Germinal center (tissue), 1 donor: ENCODE measurements at places on chromosomes 7 and 10.

GRCh38 chr7:85770332-85770731 is 583.5 kb upstream of the SEMA3D start:
- no peak for DNase-seq

- no peak for DNase-seq
Observed at GRCh38 chr7:117692338-117692737, 180.9 kb downstream of the CTTNBP2 start.

DNA sequence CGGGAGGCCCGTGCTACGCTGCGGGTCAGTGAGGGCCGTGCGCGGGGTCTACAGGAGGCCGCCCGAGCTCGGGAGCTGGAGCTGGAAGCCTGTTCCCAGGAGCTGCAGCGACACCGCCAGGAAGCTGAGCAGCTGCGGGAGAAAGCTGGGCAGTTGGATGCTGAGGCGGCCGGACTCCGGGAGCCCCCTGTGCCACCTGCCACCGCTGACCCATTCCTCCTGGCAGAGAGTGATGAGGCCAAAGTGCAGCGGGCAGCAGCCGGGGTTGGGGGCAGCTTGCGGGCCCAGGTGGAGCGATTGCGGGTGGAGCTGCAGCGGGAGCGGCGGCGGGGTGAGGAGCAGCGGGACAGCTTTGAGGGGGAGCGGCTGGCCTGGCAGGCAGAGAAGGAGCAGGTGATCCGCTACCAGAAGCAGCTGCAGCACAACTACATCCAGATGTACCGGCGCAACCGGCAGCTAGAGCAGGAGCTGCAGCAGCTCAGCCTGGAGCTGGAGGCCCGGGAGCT is 7.0 kb downstream of the LZTS2 start:
- no peak for DNase-seq

DNA sequence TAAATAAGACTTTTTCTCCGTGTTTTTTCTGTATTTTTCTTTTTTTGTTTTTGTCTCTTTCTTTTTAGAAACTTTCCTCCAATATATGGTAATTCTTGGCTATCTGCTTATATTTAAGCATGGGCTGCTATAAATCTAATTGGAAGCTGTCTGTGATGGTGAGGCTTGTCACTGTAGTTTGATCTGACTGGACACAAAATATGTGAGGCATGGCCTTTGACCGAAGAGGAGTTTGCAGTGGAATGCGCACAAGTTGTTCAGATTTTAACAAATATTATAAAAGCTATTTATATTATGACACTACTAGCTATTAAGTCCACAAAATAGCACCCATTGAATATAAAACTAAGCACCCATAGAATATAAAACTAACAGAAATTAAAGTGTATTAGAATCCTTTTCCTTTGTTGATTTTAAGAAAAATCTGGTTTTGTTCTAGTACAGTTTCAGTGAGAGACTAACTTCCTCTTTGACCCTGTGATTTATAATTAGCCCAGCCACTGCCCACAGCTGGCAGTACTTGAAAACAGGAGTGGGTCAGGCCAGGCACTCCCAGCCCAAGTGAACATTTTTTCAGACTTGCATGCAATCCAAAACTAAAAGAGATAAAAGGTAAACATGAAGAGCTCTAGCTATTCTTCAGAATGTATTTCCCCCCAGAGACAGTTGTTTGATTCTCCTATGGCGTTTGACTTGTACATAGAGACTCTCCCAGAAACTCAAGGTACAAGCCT is 69.9 kb upstream of the FGL2 start:
- DNase-seq = peak; percentile 50

DNA sequence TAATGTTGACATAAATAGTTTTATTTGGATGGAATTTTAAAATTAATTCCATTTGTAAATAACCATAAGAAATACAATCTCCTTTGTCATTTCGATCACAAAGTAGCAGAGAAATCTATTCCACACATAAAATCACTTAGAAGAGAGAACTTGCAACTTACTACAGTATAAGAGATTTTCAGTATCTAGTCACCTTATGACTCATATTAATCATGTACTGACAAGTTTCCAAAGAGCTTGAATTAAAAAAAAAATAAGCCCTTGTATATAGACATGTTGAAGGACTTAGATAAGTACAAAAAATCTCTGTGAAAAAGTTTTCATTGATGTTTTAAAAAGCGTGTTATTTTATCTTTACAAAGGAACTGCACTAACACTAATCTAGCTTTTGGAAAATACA is 207.1 kb upstream of the ETV1 start:
- DNase-seq = no peak

DNA sequence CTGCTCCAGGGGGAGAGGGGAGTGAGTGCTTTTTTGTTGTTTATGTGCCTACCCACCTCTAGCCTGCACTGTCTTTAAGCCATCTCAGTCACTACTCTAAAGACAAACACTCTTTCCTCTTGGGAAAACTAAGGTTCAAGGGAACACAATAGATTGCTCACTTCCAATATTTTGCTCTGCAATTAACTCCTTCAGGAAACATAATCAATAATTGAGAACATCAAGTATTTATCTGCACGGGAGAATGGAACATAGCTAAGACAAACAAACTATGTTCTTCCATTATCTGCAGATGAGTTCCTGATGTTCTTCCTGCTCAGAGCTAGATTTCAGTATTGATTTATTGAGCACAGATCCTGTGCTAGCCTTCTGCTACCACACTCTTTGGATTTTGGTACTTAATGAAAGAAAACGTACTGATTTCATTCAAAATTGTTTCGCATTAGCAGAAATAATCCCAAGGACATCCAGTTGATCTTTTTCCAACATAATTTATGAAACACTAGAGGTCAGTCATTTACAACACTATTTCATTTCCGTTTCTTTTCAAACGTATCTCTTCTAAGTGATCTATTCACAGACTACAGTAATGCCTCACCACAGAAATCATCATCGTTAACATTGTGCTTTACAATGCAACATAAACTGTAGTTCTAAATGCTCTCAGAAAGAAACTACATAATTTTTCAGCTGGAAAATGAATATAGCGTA is 8.3 kb downstream of the NEBL start:
- no peak for DNase-seq

DNA sequence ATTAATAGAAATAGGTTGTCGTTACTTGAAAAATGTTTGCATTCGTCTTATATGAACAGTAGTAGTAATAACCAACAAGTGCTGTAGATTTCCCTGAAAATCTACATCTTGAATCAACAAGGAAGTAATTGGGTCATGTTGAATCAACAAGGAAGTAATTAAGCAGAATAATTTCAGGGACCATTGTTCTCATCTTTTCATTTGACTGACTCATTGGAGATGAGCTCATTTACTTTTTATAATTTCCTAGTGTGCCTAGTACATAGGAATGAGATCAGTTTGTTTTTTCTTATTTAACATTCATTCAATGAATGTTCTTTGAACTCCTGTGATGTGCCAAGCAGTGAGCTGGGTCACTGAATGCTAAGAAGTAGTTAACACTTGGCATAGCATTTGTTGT is 8.2 kb downstream of the CLDN12 start:
- no peak for DNase-seq
